ENCODE measurements at places on chromosomes 16 and 17. TPM values are rescaled to one million over a fixed set of nuclear protein-coding genes. Genes with fewer than 3 reads are reported as not detected.

Gene RAPGEFL1
- total RNA-seq: 5.4 TPM

GRCh38 chr17:57067162-57067561, 17.9 kb upstream of the AKAP1 start:
- DNase-seq: no peak

Gene PRSS33
- total RNA-seq: not detected

DNA sequence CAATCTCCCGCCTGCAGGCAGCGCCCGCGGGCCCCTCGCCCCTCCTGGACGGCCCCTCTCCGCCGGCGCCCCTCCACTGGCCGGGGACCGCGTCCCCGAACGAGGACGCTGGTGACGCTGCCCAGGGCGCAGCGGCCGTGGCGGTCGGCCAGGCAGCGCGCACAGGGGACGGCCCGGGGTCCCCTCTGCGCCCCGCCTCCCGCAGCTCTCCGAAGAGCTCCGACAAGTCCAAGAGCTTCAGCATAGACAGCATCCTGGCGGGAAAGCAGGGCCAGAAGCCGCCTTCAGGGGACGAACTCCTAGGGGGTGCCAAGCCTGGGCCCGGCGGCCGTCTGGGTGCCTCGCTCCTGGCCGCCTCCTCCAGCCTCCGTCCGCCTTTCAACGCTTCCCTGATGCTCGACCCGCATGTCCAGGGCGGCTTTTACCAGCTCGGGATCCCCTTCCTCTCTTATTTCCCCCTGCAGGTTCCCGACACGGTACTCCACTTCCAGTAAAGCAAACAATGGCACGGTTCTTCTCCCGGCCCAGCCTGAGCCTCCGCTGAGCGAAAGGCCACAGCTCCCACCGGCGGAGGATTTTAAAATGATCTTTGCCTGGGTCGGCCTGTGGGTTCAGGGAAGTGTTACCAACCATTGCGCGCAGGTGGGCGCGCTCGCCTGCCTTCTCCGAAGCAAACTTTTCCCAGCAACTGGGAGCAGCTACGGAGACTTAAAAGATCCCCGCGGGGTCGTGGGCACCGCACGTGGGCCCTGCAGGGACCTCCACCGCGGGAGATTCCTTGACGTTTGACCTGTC, 1.1 kb downstream of the FOXL1 start:
- no peak for DNase-seq

Gene ADORA2B
- 0.25 TPM for total RNA-seq

Gene CACNG5
- total RNA-seq: not detected

GRCh38 chr17:67053438-67054000, 9.2 kb downstream of the CACNG1 start:
- DNase-seq: no peak

GRCh38 chr16:3661311-3661710, 6.8 kb downstream of the DNASE1 start:
- DNase-seq: no peak

DNA sequence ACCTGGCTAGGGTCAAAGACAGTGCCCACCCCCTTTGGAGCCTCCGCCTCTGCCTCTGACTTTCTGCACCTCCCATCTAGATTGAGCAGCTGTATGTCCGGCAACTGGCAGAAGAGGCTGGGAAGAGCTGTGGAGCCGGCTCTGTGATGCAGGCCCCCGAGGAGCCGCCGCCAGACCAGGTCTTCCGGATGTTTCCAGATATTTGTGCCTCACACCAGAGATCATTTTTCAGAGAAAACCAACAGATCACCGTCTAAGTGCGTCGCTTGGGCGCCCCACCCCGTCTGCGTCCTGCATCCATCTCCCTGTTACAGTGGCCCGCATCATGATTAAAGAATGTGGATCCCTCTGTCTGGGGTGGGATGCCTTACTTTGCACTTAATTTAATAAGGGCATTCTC, 22.1 kb downstream of the IRF8 start:
- no peak for DNase-seq

DNA sequence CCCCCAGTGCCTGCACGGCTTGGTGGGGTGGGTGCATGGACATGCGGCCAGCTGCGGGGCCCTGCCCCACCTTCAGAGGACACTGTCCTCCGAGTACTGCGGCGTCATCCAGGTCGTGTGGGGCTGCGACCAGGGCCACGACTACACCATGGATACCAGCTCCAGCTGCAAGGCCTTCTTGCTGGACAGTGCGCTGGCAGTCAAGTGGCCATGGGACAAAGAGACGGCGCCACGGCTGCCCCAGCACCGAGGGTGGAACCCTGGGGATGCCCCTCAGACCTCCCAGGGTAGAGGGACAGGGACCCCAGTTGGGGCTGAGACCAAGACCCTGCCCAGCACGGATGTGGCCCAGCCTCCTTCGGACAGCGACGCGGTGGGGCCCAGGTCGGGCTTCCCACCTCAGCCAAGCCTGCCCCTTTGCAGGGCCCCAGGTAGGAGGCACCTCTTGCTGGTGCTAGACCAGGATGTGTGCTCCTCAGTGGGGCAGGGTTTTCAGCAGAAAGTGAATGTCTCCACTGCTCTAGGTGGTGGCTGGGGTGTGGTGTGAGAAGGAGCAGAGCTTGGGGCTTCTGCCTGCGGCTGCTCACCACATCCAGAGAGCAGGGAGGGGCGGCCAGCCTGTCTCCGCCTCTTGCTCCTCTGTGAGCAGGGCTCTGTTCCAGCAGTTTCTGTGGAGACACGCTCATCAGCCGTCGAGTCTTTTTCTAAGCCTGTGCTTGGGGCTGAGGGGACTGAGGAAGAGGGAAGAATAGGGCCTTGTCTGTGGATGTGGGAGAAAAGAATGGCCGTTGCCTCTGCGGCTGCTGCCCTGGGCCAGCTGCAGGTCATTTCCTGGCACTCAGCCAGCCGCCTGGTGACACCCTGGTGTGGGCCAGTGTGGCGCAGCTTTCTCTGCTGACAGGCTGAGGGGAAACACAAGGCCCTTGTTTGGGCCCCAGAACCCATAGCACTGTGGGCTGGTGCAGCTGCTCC, 2.2 kb downstream of the ZNF276 start:
- DNase-seq: peak; percentile 93

Gene ABCC11
- not detected for total RNA-seq

Gene RNF112
- 1.6 TPM for total RNA-seq

Gene FAM171A2
- 0.72 TPM for total RNA-seq

- no peak for DNase-seq
Measured at GRCh38 chr16:47019568-47019967, 46.1 kb upstream of the DNAJA2 start.

Gene RHBDL3
- not detected for total RNA-seq

Gene MYL11
- total RNA-seq: not detected

Gene PTX4
- not detected for total RNA-seq

Gene HGS
- 206 TPM for total RNA-seq

GRCh38 chr17:40219594-40220338, 662 bp downstream of the WIPF2 start:
- peak; percentile 32 for DNase-seq

Gene IGSF6
- 5.1 TPM for total RNA-seq

DNA sequence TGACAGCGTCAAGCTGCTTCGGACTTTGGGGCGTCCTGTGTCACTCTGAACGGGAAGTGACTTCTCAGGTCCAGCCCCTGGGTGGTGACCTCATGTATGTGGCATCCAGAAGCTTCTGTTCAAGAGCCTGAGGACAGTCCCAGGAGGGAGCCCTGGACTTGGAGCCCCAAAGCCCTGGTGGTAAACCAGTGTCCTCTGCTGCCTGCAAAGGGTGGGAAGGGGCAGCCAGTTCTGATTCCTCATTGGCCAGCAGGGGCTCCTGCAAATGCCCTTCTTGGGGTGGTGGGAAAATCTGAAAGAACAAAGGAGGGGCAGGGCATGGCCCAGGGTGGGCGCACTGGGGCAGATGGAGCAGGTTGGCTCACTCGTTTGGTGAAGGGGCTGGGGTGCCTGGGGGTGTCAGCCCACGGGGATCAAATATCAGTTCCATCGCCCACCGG, 1.6 kb downstream of the OSGIN1 start:
- no peak for DNase-seq

Gene OSGIN1
- total RNA-seq: 1.1 TPM

GRCh38 chr16:747978-748746, 7.4 kb upstream of the CIAO3 start:
- no peak for DNase-seq

DNA sequence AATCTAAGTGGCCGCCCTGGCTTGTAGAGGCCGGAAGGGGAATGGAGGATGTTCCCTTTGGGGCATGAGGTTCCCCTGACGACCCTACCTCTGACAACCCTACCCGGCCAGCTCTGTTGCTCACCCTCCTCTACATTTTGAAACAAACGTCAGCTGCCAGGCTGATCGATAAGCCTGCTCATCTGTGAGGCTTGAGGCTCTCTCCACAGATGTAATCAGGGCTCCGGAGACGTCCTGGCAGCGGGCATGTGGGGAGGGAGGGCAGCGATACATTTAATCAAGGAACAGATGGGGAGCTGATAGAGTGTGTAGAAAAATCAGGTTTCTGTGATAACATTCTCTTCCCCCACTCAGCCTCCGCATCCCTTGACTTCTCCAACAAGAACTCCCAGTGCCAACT, 212.3 kb upstream of the SDK2 start:
- DNase-seq: no peak

Gene KRT34
- total RNA-seq: not detected

DNA sequence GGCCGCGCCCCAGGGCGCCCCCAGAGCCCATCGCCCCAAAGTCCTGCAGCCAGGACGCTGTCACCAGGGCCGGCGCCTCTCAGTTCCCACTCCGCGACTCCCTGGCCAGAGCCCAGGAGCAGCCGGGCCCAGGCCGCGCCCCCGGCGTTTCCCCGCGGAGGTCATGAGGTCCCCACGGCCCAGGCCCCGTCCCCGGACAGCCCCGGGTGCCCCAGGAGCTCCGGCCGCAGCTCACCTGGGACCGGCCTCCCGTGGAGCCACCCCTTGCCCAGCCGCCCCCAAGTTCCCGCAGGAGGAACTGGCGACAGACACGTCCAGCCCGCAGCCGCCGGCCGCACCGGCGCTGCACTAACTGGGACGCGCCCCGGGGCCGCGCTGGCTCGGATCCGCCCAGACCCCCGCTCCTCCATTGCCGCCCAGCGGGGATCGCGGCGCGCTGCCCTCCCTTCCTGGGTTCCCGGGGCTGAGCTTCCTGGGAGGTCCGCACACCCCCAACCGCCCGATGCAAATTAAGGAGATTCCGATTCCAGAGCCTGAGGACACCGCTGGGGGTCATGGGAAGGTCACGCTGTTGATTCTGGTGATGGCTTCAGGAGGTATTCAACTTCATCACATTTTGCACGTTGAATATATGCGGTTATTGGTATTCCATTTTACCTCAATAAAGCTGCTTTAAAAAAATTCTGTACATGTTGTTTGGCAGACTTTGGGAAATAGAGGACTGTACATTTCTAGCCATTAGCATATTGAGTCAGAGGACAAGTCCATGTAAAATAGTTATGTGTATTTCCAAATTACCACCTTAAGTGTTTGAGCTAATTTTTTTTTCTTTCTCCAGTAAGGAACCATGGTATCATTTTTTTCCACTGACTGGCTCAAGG, 9.9 kb downstream of the AHSP start:
- no peak for DNase-seq

DNA sequence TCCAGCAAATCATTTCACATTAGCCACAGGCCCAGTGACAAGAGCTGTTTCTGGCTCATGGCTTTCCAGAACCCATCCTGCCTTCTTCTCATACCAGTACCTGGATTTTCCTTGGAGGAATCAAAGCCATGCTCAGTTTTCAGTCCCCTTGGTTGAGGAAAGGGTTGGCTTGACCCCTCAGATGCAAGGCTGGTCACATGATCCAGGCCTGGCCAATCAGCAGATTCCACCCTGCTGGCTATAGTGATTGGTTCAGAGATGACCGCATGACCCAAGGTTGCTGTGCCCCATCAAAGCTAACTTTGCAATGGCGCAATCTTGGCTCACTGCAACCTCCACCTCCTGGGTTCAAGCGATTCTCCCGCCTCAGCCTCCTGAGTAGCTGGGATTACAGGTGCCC, 45.0 kb downstream of the MMP15 start:
- no peak for DNase-seq

DNA sequence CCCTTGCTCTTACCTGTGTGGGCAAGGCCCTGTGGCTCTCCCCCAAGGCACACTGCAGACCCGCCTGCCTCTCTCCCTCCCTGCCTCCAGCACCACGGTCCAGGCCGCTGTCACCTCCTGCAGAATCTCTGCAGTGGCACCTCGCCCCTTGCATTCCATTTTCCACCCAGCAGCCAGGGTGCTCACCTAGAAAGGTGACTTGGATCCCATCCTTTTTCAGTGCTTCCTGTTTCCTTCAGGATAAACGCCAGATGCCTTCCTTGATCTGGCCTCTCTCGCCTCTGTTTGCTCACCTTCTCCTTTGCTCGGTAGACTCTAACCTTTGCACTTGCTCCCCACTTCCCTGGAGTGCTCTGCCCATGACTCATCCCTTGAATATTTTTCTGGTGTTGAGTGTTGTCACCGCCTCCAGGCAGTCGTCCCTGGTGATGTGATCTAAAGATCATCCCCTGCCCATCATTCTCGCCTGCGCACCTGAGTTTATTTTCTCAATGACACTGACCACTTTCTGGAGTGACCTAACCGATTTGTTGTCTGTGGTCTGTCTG, 79.2 kb upstream of the LGALS9 start:
- DNase-seq: no peak

Gene UNC45B
- 0.73 TPM for total RNA-seq

GRCh38 chr17:68950725-68951124, 4.5 kb downstream of the ABCA8 start:
- no peak for DNase-seq

GRCh38 chr17:77540531-77540930, 399.8 kb downstream of the SEC14L1 start:
- DNase-seq: no peak

Gene ACSM2A
- total RNA-seq: not detected

DNA sequence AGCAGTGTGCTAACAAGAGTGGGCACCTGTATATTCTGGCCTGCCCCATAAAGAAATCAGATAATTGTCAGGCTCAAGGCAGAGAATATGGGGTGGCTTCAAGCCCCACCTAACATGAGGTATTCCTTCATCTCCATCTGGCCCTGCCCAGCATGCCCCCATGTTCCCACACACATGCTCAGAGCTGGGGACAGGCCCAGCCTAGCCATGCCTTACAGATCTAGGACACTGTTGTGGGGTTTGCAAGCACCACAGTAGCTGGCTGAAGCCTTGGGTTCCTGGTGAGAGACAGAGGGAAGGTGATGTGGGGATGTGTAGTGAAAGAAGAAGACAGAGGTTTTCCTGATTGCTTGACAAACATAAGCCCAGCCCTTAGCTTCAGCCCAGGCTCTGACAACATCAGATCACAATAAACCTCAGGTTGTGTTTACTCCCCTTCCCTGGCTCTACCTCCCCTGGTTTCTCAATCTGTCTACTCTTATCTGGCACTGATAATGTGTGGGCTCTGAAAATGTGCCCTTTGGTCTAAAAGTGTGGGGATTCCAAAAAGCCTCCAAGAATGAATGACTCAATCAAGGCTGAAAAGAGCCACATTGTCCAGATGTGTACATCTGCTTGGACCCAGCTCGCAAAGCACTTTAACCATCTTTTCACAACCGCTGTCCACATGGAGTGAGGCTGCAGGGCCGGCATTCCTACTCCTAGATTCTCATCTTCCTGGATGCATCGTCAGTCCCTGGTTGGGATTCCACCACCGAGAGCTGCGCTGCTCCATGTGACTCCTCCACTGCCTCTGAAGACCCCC, 34.4 kb downstream of the CDRT4 start:
- no peak for DNase-seq

Gene PPY
- total RNA-seq: not detected
